Bronchial epithelial cell (primary cell): ENCODE measurements at places on chromosomes 5 and 9.

GRCh38 chr5:28603869-28604268 is 1565.5 kb upstream of the CDH9 start:
- DNase-seq = peak; percentile 49

GRCh38 chr5:137205231-137206027 is 293.7 kb downstream of the SPOCK1 start:
- peak; percentile 97 for DNase-seq

DNA sequence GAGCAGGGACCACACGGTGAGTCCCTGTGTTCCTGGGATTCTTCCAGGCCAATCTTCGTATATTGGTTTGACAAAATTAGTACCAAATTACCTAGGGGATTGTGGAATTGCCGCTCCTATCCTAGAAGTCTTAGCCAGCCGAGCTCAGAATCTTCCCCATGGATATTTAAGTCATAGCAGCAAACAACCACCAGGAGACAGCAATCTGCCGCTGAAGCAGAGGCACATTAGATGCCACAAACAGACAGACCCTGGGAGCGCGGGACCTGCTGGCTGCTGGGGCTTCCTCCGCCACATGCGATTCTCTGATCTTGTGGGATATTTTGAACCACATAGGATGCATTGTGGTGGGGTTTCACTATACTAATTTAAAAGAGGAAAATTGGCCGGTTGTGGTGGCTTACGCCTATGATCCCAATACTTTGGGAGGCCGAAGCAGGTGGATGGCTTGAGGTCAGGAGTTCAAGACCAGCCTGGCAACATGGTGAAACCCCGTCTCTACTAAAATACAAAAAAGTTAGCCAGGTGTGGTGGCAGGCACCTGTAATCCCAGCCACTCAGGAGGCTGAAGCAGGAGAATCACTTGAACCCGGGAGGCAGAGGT is 31.7 kb upstream of the ZBTB43 start:
- DNase-seq = no peak

- DNase-seq = no peak
Observed at GRCh38 chr9:20472342-20473045, 149.8 kb downstream of the MLLT3 start.

DNA sequence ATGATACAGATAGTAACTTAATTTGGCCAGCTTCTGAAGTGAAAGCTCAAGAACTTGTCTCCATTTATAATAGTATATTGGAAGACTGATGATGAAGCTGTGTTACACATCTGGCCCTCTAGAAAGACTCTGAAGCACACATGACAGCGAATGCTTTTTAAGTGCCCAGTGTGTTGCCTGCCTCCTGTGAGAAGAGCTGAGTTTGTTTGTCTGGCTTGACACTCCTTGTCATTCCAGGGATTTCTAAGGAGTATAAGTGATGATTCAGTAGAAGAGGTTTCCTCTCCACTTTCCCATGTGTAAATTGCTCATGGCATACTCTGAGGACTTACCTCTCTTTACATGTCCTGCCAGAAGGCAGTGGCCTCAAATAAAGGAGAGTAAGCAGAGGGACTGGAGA is 30.4 kb upstream of the LRRTM2 start:
- peak; percentile 68 for DNase-seq

DNA sequence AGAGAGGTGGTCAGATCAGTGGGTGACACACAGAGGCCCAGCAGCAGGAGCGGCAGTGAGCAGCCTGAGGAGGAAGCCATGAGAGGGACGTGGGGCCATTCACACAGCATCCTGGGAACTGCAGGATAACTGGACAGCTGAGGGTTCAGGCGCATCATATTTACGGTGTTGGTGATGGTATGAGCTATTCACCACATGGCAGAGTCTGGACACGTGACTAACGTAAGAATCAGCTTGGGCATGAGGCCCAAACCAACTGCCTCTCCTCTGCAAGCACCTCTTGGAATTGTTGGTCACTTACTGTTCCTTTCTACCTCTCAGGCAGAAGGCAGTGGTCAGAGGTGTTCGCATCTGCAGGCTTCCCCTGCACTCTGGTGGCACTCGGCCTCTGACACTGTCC is 141.1 kb downstream of the ENTREP1 start:
- DNase-seq = peak; percentile 35

DNA sequence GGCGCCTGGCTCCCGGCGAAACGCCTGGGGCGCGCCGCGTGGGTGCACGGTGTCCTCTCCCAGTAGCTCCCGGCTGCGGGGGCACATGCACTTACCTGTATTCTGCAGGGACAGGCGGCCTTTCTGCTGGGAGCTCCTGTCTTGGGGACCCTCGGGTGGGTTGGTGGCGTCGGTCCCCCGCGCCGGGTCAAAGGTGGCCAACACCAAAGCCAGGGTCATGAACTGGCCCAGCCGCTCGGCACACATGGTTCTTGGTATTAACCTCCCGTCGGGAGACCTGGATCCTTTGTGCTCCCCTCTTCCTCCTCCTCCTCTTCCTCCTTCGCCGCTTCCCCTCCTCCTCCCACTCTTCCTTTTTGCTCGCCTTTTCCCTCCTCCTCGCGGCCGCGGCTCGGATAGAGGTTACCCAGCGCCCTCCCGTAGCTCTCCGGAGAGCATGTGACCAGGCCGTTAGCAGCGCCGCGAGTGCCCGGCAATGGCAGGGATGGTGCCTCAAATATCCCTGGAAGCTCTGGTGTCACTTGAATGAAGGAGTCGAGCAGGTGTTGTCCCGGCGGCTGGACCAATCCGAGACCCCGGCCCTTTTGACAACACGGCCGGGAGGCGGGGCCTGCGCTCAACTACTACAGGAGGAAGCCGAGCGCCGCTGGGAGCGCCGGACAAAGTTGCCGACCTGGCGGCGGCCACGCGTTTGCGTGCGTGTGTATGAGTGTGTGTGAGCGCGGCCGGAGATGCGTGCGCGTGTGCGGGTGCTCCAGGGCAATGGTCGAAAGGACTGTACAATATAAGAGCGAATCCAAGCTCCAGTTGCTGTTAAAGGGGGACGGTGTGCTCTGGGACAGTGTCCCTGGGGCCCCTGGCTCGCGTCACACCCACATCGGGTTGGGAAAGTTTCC is at the start of gene STC2:
Gene STC2, minus strand, starts transcription at position 467 of the 896 bp plus-strand sequence. Its CDS starts 221 bp downstream, at position 246.
- DNase-seq = peak; percentile 61

GRCh38 chr5:80182809-80183580 is 72.9 kb downstream of the SERINC5 start:
- peak; percentile 7 for DNase-seq

DNA sequence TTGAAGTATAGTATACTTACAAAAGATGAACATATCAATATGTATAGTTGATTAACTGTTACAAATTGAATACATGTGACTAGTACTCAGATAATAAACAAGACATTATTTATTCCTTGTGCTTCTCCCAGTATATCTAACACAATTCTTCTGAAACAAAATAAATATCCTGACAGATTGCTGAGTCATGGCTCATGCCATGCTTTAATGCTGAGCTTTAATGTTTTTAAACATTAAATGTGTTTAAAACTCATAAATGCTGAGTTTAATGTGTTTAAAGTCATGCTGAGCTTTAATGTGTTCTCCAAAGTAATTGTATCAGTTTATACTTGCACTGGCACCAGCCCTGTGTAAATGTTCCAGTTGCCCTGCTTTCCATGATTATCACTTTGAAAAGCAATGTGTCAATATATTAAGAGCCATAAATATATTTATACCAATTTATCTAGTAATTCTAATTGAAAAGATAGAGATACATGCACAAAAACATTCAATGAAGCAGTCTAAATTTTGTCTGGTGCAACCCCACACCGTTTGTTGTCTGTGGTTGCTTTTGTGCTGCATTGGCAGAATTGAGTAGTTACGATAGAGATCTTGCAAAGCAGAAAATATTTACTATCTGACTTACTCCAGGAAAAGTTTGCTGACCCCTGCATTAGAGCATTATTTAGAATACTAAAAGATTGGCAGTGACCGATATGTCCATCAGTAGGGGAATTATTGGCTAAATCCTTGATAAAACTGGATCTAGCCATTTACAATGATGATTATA is 15.7 kb downstream of the KIAA1958 start:
- DNase-seq = peak; percentile 33

DNA sequence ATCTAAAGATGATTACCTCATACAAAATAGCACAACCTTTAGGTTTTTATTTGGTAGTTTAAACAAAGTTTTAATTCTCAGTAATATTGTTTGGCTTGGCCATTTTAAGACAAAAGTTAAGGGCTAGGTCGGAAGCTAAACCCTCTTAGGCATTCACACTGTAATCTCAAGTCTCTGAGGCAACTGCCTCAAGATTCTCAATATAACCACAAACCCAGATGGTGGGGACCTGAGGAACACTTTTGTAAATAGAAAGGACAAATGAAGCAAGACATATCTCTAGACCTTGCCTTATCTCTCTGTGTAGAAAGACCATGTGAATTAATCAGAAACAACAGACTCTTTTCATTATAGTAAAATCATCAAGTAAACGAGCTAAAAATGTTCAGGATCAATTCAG is 500.2 kb upstream of the CDH6 start:
- DNase-seq = no peak

DNA sequence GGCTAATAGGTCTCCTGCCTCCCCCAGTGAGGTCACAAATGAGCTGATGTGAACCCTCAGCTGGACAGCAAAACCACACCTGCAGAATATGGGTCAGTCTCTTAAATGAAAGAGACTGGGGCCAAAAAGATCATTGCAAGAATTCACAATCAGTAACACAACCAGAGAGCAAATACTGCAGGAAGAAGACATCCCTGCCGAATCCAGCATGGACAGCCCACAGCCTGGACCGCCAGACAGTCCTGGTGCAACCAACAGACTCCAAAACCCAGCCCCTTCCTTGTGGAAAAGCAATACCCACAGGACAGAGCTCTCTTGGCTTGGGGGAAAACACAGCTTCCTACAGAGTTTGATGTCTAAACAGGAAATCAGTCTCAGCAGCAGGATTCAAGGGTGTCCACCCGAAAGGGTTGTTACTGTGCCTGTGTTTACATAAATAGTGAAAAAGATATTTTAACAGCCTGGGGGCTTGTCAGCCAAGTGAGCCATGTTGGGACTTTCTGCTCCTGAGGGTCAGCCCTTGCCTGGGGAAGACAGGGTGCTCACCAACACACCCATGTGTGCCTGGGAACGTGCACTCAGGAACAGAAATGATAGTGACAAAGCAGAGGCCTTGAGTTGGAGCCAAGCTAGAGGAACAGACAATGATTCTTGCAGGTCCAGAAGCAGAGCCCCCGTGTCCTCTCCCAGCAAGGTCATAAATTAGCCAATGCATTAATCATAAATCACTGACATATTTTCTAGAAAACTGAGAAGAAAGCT is 106.2 kb downstream of the SEMA5A start:
- no peak for DNase-seq

GRCh38 chr5:516338-516925 is 7.8 kb downstream of the SLC9A3 start:
- peak; percentile 13 for DNase-seq

DNA sequence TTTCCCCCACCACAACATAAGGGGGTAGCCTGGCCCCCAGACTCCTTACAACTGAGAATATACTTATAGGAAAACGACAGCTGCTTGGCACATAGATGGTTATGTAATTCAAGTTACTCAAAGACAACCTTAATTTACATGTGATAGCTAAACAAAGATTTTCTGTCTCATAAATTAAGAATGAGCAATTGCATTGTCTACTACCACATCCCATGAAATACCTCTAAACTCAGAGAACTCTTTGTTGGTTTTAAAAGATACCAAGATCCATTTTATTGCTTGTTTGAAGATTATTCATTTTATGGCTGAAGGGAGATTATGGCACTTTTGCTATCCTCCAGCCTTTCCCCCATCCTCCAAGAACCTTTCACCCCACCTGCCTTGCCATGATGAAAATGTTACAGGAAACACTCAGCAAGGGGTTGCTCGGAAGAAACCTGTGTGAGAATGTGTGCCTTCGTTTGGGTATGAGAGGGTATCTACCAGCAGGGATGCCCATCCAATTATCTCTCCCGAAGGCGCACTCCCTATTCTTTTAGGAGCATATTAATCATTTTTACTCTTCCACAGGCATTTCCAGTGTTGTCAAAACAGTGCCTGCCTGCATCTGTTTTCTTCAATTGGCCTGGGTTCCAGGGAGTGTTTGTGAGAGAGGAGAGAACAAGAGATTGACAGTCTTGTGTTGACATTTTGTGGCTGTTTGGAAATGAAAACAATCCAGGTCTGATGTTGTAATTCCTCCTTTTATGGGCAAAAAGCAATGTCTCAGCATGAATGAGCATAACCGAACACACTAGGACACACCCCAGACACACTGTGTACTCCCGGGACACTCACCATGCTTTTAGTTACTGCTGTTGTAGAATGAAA is 208.0 kb upstream of the ANKRD55 start:
- peak; percentile 95 for DNase-seq

GRCh38 chr5:9483243-9483642 is 62.6 kb downstream of the SEMA5A start:
- DNase-seq = peak; percentile 51

GRCh38 chr9:124183772-124184171 is 74.0 kb upstream of the NEK6 start:
- no peak for DNase-seq

DNA sequence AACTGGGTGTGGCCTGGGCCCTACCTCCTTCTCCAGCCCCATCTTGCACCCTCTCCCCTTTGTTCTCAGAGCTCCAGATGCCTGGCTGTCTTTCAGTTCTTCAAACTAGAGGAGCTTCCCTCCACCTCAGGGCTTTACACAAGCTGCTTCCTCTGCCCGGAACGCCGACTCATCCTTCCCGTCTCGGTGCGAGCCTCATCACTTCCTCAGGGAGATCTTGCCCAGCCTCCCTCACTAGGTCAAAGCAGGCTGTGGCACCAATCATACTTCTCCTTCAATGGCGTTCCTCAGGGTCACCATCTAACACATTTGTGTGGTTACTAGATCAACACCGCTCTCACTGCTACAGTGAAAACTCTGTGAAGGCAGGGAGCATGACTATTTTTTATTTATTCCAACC is 56.2 kb upstream of the ZSWIM6 start:
- DNase-seq = peak; percentile 75

GRCh38 chr5:86760661-86761060 is 142.9 kb downstream of the COX7C start:
- DNase-seq = no peak

DNA sequence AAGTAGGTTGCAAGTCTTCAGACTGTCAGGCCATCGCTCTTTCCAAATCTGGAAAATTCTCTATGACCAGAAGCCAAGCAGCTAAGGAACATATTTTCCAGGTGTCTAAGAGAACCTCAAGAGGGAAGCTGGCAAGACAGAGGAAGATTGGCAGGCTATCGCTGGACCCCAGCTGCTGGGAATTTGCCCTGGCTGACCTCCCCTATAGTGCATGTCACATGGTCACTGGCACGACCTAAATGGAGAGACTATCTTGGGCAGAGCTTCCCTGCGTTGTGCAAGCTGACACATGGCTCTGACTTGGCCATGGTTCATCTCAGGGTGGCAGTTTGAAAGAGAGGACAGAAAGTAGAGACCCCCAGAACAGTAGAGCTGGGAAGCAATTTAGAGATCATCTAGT is 104.9 kb upstream of the ZNF618 start:
- DNase-seq = no peak

GRCh38 chr5:67283275-67283987 is 86.8 kb upstream of the CD180 start:
- peak; percentile 71 for DNase-seq

DNA sequence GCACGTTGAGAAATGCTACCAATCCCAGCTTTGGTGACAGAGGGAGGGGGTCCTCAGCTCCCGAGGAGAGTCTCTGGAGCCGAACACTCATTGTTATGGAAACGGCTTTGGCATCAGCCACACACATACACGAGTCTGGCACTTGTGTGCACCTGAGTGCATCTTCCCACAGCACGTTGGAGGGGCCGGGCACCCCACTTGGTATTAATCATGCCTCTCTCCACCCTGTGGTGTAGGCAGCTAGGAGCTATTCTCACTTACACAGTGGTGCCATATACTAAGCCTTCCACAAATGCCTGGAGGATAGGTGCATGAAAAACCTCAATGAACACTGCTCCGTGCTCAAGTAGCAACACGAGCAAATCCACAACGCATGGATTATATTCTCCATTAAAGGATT is 133.9 kb upstream of the PANK3 start:
- peak; percentile 41 for DNase-seq
